ENCODE measurements at places on chromosomes 7 and 10.

DNA sequence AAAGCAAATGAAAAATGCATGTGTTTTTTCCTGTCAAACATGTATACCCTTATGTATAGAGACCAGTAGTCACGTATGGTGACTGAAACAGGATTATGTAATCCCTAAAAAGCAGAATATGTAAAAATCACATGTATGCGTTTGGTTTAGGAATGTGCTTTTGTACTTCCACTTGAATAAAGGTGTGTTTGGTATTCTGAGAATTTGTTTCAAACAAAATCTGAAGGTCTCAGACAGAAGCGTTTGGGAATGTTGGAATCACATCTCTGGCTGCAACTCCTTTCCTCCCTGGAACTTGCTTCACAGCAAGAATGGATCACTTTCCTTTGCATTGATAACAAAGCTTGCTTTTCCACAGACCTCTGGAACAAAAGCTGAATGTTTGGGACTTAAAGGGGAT is 17.8 kb downstream of the ZNF655 start:
- DNase-seq = no peak

DNA sequence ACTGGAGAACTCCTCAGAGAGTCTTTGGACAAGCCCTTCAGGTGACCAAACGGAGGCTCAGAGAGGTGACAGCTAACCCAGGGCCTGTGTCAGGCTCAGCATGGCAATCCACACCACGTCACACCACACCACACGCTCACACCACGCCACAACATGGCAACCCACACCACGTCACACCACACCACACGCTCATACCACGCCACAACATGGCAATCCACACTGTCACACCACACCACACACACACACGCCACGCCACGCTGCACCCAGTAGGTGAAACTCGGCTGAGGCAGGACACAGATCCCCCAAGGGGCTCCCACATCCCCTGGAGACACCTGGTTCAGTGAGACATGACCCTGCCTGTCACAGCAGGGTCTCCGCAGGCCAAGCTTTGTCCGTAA is 107.3 kb downstream of the PDGFA start:
- DNase-seq = no peak

GRCh38 chr7:3427957-3428356 is 126.9 kb downstream of the SDK1 start:
- DNase-seq = no peak

- DNase-seq = no peak
These were observed 73.1 kb downstream of the CLEC2L start for GRCh38 chr7:139596626-139597025.

DNA sequence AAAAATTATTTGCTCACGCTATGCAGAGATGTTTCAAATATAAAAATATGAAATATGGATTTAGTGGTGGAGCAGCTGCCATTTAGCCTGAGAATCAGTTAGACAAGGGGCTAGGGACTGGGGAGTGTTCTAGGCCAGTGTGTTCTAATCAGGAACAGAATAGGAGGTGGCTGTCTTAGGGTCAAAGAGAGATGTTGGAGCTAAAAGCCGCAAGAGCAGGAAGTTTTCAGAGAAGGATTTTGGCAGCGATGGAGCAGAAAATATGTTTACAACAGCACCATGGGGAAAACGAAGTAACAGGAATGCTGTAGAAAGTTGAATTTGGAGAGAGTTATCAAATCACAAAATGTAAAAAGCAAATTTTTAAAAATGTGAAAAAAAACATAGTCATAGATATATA is 314.0 kb upstream of the SEMA3A start:
- no peak for DNase-seq

GRCh38 chr10:79331226-79331625 is 16.0 kb upstream of the PPIF start:
- no peak for DNase-seq

GRCh38 chr7:129950191-129950932 is 2.4 kb downstream of the UBE2H start:
- DNase-seq = no peak

- no peak for DNase-seq
These were observed 44.5 kb upstream of the AGR3 start for GRCh38 chr7:16926283-16926682.

- DNase-seq = no peak
These were observed 67.7 kb downstream of the GRK5 start for GRCh38 chr10:119275085-119275484.

GRCh38 chr10:26243351-26243720 is 26.8 kb downstream of the GAD2 start:
- DNase-seq = no peak

DNA sequence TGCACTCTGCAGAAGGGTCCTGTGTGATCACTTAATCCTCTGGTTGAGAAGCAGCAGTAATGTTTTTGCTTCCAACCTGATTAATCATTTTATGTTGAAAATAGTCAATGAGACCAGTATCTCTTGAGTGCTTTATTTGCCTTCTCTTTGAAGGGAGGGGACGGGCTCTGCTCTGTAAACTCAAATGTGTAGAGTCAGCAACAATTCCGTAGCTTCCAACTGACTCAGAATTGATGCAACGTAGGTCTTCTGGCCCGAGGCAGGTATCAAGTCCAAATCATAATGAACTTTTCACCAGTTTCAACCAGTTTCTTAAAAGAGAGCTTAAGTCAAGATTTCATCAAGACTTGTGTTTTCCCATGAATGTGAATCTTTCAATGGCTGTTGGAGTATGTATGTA is 26.3 kb downstream of the GUSB start:
- DNase-seq = no peak

DNA sequence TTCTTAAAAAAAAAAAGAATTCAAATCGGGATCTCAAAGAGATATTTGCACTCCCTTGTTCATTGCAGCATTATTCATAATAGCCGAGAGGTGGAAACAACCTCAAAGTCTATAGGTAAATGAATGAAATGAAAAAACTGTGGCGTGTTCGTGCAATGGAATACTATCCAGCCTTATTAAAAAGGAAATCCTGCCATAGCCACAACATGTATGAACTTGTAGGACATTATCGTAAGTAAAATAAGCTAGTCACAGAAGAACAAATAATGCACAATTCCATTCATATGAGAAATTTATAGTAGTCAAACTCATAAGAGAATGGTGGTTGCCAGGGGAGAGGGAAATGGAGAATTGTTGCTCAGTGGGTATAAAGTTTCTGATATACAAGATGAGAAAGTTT is 37.9 kb downstream of the GRK5 start:
- DNase-seq = no peak

DNA sequence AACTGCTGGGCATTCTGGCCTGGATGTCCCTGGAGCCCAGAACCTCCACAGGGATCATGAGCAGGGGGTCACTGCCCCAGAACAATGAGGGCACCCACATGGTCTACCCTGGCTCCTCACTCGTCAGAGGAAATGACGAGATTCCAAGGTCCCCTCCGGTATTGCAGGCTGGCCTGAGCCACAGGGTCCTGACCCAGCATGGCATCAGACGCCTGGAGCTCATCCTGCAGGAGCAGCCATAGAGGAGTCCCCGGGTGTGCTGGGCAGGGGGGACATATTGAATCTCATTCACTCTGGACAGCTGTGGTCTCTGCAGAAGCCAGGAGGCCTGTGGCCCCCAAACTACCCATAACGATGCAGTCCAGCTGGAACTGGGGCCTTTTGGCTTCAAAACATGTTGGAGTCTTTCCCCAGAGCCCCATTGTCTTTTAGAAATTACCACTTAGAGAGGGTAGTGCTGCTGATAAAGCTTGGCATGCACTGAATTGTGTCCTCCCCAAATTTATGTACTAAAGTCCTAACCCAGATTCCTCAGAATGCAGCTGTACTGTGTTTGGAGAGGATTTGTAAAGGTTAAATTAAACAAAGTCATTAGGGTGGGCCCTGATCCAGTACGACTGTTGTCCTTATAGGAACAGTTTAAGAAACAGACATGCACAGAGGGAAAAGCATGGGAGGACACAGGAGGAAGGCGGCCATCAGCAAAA is 27.7 kb downstream of the ANXA8 start:
- no peak for DNase-seq

- DNase-seq = no peak
These were observed 523 bp downstream of the AQP1 start for GRCh38 chr7:30912021-30912730.

DNA sequence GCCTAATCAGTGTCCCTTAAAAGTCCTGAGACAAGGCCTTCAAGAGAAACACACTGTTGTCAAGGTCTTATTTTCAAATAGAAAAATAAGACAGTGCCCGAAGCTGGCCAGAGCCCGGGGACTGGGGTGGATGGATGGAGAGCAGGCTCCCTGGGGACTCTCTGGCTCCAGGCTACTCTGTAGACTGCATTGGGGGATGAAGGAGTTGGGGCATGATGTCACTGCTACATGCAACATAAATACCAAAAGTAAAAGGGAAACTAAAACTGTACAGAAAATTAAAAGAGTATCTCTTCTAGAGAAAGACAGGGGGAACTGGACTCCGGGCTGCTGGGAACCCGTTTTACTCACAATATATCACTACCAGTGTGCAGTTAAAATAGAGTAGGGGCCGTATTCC is 629.8 kb downstream of the KCNMA1 start:
- DNase-seq = no peak

- peak; percentile 21 for DNase-seq
These were observed 64.3 kb downstream of the MGMT start for GRCh38 chr10:129531195-129531968.

DNA sequence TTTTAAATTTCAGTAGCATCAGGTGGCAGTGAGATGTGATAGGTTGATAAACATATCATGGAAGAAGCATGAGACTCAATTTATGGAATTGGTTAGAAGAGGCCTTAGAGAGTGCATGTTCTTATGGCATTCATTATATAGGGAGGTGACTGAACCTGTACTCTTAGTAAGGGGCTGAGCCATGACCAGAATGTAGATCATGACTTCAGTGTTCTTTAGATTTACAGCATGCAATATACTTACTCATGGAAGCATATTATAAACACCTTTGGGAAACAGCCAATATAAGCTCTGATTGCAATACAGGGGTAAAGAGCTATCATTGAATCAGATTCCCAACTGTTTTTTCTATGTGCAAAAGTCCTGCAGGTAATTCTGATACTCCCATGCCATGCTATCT is 50.2 kb downstream of the NT5C3A start:
- no peak for DNase-seq

- no peak for DNase-seq
These were observed 85.3 kb upstream of the PPP2R2D start for GRCh38 chr10:131815266-131816156.

- DNase-seq = no peak
These were observed 1.5 kb downstream of the ZC3HAV1L start for GRCh38 chr7:139034336-139034735.

- DNase-seq = no peak
These were observed 22.3 kb upstream of the RNF32 start for GRCh38 chr7:156618078-156618779.

DNA sequence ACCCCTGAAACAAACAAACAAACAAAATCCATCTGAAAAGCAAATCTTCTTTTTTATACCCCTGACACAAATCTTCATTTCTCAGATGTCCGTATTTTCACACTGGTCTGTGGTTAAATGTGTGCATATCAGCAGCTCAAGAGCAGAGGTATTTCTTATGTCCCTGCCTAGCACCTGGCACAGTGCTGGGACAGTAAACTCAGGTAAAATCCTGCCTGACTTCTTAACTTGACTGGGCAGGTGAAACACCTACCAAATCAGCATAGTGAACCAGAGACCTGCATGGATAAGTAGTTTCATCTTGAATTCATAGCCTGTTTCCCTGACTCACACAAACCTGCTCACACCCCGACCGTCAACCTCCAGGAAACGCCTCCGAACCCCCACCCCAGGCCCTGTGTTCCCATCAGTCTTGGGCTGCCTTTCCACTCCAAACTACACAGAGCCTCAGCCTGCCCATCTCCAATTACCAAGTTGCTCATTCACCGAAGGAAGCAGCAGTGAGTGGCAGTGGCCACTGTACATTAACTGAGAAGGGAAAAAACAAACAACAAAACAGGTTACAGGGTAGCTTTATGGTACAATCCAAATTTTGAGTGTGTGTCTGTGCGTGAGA is 109.9 kb downstream of the HECTD2 start:
- no peak for DNase-seq

DNA sequence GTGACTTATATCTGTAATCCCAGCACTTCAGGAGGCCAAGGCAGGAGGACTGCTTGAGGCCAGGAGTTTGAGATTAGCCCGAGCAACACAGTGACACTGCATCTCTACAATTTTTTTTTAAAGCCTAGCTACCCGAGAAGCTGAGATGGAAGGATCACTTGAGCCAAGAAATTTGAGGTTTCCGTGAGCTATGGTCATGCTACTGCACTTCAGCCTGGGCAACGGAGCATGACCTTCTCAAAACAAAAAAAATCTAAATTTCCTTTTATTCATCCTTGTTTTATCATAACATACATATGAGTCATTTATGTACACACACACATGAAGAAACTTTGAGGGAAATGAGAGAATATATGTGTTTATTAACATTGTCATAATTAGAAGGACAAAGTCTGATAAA is 277.5 kb upstream of the MAGI2 start:
- no peak for DNase-seq

DNA sequence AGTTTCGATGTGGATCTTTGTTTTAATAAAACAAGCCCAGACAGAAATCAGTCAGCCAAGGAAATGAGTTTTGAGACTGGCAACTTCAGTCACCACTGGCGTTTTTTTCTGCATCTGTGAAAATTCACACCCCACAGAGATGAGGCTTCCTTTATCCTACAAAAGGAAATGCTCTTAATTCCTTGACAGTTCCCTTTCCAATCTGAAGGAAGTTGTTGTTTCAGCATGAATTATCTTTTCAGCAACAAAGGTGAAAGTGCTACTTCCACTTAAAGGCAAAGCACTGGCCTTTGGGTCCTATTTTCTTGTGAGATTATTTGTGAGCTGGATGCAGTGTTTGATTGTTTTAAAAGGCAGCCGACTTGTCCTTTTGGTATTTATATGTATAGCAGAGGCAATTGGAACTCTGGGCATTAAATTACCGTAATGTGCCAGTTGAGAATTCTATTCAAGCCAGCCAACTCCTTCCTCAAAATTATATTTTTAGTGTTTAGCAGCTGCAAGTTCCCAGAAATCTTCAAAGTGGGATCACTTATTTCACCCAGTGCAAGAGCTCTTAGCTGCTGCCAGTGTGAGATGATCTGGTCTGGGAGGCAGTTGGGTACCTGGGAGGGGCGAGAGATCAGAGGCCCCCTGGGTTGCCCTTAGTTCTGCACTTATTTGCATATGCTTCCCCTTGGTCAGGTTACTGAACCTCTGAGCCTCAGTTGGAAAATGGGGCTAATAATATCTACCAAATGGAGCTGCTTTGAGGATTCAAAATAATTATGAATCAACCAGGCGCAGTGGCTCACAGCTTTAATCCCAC is 427.1 kb downstream of the GALNT17 start:
- DNase-seq = no peak

- no peak for DNase-seq
These were observed 30.3 kb downstream of the C7orf33 start for GRCh38 chr7:148620749-148621359.

- DNase-seq = no peak
These were observed 160.9 kb upstream of the SLC13A1 start for GRCh38 chr7:123360631-123361030.
